Activated CD8-positive, alpha-beta memory T cell treated with anti-CD3 and anti-CD28 coated beads, Interleukin-2, amount 10 ng/mL, durations not matched to agents 7 days and 5 days (primary cell): ENCODE measurements at places on chromosomes 1 and 21. TPM values are rescaled to one million over a fixed set of nuclear protein-coding genes. Genes with fewer than 3 reads are reported as not detected.

DNA sequence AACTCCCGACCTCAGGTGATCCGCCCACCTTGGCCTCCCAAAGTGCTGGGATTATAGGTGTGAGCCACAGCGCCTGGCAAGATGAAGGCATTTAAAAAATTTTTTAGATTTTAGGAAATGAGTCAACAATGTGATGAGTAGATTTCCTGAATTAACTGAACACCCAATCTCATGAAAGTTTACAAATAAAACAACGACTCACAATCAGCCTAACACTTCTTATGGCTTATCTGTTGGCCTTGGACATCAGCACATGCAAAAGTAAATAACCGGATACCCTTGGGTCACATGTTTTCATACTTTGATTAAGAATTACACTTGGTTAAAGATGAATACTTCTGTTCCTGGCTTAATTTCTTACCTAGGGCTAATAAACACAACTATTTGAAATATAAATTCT lies 3.0 kb downstream of the GNG12 start:
- peaks cover 57% of the 10 kb centered on the region for H3K27me3 ChIP-seq
- no peak for DNase-seq
- H3K27ac ChIP-seq: no peak overlapping the region

The EFHD2 gene
- 95.4 TPM for total RNA-seq

The HES3 gene
- not detected for total RNA-seq

The PTGFR gene
- total RNA-seq: not detected

The ZNF593 gene
- 40.1 TPM for total RNA-seq

DNA sequence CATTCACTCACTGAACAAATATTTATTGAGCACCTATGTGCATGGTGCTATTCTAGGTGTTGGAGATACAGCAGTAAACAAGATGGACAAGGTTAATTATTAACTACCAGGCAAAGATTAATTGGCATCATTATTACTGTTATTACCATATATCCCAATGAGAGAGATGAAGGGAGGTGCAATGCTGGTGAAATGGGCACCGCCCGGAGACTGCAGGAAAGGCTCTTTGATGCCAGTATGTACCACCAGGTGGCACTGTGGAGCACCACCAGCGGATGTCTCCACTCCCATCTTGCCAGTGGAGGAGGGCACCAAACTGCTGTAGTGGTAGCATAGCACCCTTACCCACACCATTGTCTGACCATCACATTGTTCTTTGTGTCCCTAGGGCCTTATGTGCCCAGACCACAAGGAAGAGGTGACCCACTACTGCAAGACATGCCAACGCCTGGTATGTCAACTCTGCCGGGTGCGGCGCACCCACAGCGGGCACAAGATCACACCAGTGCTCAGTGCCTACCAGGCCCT lies 3.0 kb downstream of the TRIM46 start:
- H3K4me3 ChIP-seq: peak overlapping the region; percentile 16
- H3K4me1 ChIP-seq: peaks cover 47% of the 10 kb centered on the region
- no peaks in the 10 kb centered on the region for H3K27me3 ChIP-seq
- DNase-seq: peak; percentile 89
- peaks cover 16% of the 10 kb centered on the region for H3K36me3 ChIP-seq
- H3K27ac ChIP-seq: peak overlapping the region; percentile 72

The CSF3R gene
- not detected for total RNA-seq
